ENCODE measurements at places on chromosomes 13 and 19. TPM values are rescaled to one million over a fixed set of nuclear protein-coding genes. Genes with fewer than 3 reads are reported as not detected.

The IGFL4 gene
- not detected for polyA plus RNA-seq

The CLPTM1 gene
- 200 TPM for polyA plus RNA-seq

The SCEL gene
- not detected for polyA plus RNA-seq

The SIGLEC12 gene
- polyA plus RNA-seq, result not detected

The ZNF91 gene
- polyA plus RNA-seq, result 8.7 TPM

The ZNF709 gene
- 1.0 TPM for polyA plus RNA-seq

The FCGBP gene
- 0.03 TPM for polyA plus RNA-seq

The CDADC1 gene
- polyA plus RNA-seq, result 1.8 TPM

DNA sequence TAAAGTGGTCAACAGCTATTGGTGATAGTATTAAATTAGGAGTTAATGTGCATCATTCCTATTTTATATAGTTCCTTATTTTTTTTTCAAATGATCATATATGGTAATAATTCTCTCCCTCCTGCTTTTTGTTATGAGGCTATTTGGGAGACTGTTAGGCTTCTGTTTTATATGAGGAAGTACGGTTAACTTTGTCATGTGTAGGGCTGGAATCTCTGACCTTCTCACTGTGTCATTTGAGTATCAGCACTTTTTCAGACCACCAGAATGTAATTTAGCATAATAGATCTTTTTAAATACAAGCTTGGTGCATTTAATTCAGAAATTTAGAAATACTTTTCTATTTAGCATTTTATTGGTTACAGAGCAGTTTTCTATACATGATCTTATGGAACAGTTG is 7.7 kb downstream of the DGKH start:
- DNase-seq, result no peak

DNA sequence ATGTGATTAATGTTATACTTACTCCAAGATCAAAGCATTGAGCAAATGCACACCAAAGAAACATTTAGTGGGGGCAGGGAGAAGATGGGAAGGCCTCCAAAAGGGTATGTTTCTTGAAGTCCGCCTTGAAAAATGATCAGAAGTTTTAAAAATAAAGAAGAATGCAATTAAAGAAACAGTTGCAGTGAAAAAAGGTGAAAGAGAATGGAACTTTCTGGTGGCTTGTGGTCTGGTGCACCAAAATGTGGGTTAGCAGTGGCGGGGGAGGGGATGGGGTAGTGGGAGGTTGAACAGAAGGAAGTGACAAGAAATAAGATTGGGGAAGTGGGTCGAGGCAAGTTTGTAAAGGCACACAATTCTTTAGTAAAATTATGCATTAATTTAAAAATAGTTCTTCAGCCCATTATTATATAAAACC is 2.5 kb downstream of the LCP1 start:
- no peak for DNase-seq

- peak; percentile 5 for DNase-seq
Observed at GRCh38 chr13:100789481-100789880, 114.9 kb upstream of the TMTC4 start.

DNA sequence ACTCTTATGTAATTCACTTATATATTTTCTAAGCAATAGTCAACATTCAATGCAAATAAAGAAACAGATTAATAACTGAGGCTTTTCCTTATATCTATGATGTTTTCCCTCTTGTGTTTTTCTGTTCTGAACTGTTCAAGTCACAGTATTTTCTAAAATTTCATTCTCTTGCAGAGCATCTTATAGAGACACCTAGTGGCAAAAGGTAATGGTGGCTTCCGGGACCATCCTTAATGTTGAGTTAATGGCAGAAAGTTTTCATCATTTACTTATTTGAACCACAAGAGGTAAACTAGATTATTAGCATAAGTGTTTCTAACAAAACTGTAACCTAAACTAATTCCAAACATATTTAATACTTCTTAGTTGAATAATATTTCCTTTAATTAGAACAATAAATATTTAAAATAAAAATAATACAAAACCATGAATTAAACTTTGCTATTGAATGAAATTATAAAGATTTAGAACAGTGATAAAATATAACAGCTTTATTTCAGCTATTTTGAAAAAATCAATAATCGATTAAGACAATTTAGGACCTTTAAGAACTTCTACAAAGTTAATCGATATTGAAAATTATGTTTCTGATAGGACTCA is 1.7 kb upstream of the SLITRK5 start:
- peak; percentile 6 for DNase-seq

DNA sequence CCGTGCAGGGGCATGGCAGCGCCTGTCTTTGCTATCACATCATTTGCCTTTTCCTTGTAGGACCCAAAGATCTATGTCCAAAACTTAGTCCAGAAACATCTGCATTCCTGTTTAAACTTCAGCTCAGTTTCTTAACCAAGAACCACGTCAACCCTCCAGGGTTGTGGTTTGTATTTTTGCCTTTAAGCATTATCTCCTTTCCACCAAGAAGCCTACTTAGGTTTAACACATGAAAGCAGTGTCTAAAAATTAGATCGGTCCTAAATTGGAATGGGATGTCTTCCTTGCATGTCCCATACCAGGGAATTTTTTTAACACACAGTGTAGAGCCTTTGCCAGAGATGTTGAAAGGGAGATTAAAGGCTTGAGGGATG is 38.8 kb downstream of the DHRS12 start:
- no peak for DNase-seq

- no peak for DNase-seq
Observed at GRCh38 chr13:99027661-99028425, 50.0 kb upstream of the DOCK9 start.

GRCh38 chr19:16588824-16589577 is 16.8 kb upstream of the SLC35E1 start:
- DNase-seq, result no peak

DNA sequence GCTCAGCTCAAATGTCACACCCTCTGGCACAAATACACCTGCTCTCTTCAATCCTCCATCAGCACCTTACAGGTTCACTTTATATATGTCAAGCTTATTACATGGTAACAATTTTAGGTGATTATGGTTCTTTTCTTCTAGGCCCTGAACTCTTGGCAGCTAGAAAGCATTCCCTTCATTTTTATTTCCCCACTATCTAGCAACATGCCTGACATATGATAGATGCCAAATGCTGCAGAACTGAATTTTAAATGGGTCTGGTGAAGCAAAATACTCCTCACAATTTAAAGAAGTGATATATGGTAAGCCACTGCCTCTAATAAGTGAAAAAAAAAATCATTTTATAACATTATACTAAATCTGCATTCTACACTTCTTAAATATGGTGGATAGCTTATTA is 95.2 kb downstream of the USP12 start:
- no peak for DNase-seq

GRCh38 chr13:33206945-33207614 is 78.5 kb downstream of the STARD13 start:
- DNase-seq, result no peak

DNA sequence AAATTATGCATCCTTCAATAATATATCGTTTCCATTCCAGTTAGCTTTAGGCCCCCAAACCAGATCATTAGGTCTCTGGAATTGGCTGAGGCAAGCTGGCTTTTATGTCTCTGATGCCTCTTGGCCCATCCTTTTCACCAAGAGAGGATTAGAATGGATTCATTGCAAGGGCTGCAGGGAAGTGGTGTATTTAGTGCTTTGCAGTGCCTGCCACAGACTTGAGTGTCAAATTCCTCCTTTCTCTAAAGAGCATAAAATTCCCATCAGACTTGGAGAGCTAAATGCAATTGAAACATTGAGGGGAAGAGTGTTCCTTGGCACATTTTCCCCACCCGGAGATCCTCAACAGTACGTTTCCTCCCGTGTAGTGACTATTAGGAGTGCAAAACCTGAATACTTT is 302.6 kb downstream of the ATP8A2 start:
- no peak for DNase-seq

- DNase-seq, result no peak
Observed at GRCh38 chr13:32938907-32939306, 77.3 kb upstream of the KL start.

- no peak for DNase-seq
Observed at GRCh38 chr13:94661406-94661805, 50.9 kb downstream of the SOX21 start.

All from endothelial cell of umbilical vein (primary cell).